Caudate nucleus (tissue), 63 donors: ENCODE measurements at places on chromosomes 7 and 10.

DNA sequence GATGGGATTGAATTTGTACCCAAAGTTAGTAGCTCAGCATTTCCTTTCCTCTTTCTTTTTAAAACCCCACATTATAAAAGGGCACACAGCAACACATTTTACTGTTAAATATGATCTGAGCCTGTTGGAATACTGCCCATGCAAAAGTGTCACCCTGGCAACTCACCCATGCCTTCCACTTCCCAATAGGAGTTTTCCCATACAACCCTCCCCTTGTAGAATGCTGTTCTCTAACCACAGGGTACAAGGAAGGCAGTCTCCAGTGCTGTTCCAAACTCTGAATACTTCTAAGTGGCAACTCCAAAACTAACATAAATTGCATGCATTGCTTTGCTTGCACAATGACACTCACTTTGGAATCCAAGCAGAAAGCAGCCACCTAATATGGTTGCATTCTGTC lies 60.8 kb downstream of the NRCAM start:
- no peak for DNase-seq

- DNase-seq: no peak
Measured at GRCh38 chr7:44220358-44221112, 19.8 kb downstream of the YKT6 start.

- no peak for DNase-seq
Measured at GRCh38 chr7:94409200-94409948, 14.7 kb downstream of the COL1A2 start.

- no peak for DNase-seq
Measured at GRCh38 chr7:18128846-18129245, 101.2 kb upstream of the PRPS1L1 start.

DNA sequence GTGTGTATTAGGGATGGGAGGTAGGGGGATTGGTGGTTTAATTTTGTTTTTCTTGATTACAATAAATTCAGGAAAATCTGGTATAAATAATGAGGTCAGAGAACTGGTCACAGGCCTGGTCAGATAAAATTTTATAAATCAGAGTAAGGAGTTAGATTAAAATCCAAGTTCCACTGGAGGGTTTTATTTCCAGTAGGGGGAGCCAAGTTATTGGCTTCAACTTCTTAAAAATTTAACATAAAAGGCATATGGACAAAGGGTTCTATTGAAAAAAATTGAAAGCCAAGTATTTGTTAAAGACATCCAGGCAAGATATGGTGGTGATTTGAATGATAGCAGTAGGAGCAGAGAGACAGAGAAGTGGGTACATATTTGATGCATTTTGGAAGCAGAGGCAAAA lies 763.3 kb downstream of the SORCS1 start:
- no peak for DNase-seq

GRCh38 chr7:15167912-15168311 lies 265.4 kb upstream of the DGKB start:
- DNase-seq: no peak

DNA sequence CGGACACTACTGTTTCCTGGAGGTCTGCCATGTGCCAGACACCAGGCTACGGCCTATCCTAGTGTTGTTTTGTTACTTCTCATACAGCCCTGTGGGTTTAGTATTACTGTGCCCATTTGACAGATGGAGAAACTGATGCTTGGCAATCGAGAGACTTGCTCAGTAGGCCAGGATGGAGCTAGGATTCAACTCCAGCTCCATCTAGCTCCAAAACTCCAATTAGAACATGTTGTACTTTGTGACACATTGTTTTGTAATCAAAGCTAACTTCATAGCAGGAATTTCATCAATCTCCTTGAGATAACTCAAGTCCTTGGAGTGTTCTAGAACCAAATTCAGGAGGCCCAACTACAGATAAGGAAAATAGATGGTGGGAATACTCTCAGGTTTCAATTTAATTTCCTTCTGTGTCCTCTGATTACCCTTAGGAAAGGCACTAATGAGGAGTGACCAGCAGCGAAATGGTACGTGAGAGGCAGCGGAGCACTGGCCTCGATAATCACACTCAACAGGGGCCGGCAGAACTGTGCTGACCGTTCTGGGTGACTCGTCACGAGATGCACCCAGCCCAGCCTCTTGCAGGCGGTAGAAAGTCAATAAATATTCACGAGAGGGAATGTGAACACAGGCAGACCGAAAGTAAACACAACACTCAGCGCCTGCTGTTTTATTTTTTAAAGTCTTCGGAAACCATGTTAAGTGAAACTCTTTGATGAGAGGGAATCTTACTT lies 269.6 kb upstream of the NEBL start:
- no peak for DNase-seq
